ENCODE measurements at places on chromosomes 2 and 18.

- no peak for DNase-seq
These were observed 908 bp downstream of the ERLEC1 start for GRCh38 chr2:53787614-53788289.

- no peak for DNase-seq
These were observed 317.6 kb downstream of the AFF3 start for GRCh38 chr2:99824758-99825157.

DNA sequence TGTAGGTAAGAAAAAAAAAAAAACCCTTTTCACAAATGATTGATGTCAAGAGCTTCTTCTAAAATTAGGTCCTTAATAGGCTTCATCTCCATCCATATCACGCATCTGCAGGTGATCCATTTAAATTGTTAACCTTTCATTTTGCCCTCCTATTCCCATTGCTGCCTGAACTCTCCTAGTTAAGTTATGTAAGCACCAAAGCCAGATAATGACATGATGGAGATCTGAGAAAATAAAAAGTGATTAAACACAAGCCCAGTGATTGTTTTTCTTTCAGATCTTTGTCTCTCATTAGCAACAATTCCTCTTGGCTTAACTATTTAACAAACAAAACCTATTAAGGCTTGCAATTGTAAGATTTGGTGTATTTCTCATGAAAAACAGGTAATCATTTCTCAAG, 20.0 kb downstream of the LANCL1 start:
- DNase-seq, result no peak

DNA sequence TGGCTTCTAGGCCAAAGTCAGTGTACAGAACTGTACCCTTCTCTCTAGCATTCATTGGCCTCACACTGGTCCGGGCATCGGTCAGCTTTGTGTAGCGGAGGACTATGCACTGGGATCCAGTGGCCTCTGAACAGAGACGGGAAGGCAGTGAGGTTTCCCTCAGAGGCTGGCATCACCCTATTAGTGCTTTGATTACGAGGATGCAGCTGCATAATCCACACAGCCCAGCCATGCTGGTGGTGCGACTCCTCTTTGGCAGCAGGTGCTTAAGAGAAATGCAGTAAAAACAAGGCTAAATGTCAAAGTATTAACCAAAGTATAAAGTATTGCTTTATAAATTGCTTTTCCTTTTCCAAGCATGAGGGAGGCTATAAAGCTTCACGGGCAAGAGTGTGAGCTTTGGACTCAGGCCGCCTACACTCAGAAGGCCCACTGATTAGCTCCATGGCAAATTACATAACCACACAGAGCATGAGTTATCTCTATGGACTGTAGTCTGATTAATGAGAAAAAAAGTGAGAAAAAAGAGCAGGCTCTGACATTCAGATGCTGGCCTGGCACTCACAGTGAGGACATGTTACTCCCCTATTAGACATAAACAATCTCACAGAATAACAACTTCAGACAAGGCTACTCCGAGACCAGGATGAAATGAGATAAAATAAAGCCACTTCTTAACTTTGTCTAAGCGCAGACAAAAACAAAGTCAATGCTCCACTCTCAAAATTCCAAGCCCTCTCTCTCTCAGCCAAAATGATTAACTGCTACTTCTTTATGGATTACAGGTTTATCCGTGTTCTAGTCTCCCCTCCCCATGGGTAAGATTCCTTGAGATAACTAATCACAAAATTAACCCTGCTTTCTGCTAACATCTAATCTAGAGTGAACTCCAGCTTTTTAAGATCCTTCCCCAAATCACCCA, 6.4 kb upstream of the CRYGC start:
- no peak for DNase-seq

DNA sequence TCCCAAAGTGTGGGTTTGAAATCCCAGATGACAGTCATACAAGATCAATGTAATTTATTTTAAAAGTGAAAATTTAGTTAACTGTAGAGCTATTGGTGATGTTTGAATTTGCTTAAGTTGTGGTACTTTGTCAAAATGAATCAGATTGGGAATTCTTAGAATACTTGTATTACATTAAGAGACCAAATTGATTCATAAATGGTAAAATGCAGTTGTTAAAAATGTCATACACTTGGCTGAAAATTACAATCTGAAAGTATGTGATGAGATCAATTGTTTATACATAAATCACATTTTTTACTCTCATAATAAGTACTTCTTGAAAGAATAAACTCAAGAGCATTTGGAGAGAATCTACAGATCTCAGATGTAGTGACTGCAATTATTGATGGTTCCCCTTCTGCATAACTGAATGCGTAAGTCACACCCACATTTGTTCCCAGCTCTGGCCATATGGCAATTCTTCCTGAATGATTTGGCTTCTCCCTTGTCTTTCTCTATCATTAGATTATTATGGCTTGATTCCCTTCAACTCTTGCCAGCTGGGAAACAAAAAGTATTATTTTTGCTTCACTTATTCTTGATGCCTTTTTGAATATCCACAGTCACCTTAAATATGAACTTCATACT, 558.5 kb downstream of the CPS1 start:
- DNase-seq, result no peak

DNA sequence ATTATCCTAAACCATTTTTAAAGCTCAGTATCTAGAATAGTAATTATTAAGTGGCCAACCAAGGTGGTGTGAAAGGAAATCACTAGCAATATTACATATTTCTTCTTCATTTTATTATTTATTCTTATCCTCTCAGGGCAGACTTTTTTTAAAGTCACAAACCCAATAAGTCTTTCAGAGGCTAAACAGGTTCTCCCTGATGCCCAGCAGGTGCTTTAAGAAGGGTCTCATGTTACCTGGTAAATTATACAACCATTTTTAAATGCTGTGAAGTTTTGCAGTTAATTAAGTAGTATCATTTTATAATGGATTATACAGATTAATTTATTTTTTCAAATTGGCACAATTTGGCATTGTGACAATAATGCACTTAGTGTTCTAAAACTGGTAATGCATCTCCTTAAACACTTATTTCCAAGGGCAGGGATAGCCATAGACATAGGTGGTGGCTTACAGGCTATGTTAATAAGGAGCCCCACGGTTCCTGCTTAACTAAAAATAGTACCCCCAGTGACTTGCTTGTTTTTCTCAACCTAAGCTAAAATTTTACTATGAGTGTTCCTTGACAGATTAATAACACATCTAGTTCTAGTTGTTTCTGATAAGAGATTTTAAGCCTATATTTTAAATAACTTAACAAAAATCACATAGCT, 67.0 kb downstream of the PMS1 start:
- DNase-seq, result no peak

GRCh38 chr2:227460070-227460485, 11.9 kb upstream of the AGFG1 start:
- DNase-seq, result no peak

DNA sequence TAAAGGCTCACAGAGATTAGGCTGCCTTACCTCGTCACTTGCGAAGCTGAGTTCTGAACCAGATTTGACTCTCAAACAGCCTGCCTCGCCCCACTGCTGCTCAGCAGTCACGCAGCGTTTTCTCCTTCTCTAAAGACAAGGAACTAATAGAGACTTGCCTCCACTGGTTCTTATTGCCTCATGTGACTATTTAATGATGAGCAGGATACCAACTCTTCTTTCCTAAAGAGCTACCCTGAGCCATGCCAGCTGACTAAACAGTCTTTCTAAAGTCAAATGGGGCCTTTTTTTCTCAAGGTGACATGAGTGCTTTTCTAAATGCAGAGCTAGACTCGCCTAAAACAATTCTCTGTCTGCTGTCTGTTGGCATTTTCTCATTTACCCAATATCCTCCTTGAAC, 147.5 kb downstream of the NCKAP5 start:
- DNase-seq, result no peak
